ENCODE measurements at places on chromosomes 2 and 18.

GRCh38 chr2:126241411-126241810 lies 414.5 kb upstream of the GYPC start:
- H3K27me3 ChIP-seq = no peaks in the 10 kb centered on the region
- H3K36me3 ChIP-seq = no peaks in the 10 kb centered on the region

GRCh38 chr2:121521359-121521758 lies 9.3 kb upstream of the RNU4ATAC start:
- H3K4me1 ChIP-seq = peaks cover 34% of the 10 kb centered on the region
- DNase-seq = no peak
- H3K27ac ChIP-seq = peak overlapping the region; percentile 68
- no peaks in the 10 kb centered on the region for H3K36me3 ChIP-seq
- no peaks in the 10 kb centered on the region for H3K27me3 ChIP-seq

- no peak for DNase-seq
- H3K4me1 ChIP-seq = peaks cover 26% of the 10 kb centered on the region
- H3K27ac ChIP-seq = peak overlapping the region; percentile 87
Measured at GRCh38 chr2:74179063-74179865, 585 bp upstream of the MOB1A start.

DNA sequence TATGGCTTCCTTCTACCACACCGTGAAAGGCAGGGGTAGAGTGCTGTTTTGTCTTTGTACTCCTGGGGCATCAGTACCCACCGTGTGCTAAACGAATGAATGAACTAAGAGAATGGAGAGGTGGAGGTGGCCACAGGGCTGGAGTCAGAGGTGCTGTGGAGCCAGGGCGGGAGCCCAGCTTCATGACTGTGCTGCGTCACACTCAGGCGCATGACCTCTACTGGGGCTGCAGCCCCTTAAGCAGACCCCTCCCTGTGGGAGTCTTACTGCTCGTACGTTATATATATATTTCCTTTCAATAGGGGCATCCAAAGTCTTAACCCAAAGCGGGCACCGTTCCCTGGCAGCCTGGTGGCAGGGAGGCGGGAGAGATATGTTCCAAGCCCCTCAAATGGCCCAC lies 18.0 kb upstream of the LBH start:
- no peak overlapping the region for H3K4me3 ChIP-seq
- H3K36me3 ChIP-seq = no peaks in the 10 kb centered on the region
- no peak overlapping the region for H3K27ac ChIP-seq
- no peak for DNase-seq

- H3K27ac ChIP-seq = peak overlapping the region; percentile 4
- H3K4me3 ChIP-seq = no peak overlapping the region
- no peak for DNase-seq
- H3K27me3 ChIP-seq = no peaks in the 10 kb centered on the region
- peaks cover 20% of the 10 kb centered on the region for H3K4me1 ChIP-seq
Measured at GRCh38 chr2:37852585-37853014, 72.5 kb upstream of the RMDN2 start.

GRCh38 chr2:191933307-191934105 lies 86.6 kb upstream of the CAVIN2 start:
- H3K27me3 ChIP-seq = no peaks in the 10 kb centered on the region
- no peak overlapping the region for H3K27ac ChIP-seq
- H3K4me1 ChIP-seq = no peaks in the 10 kb centered on the region
- no peaks in the 10 kb centered on the region for H3K36me3 ChIP-seq
- no peak overlapping the region for H3K4me3 ChIP-seq
- no peak for DNase-seq

DNA sequence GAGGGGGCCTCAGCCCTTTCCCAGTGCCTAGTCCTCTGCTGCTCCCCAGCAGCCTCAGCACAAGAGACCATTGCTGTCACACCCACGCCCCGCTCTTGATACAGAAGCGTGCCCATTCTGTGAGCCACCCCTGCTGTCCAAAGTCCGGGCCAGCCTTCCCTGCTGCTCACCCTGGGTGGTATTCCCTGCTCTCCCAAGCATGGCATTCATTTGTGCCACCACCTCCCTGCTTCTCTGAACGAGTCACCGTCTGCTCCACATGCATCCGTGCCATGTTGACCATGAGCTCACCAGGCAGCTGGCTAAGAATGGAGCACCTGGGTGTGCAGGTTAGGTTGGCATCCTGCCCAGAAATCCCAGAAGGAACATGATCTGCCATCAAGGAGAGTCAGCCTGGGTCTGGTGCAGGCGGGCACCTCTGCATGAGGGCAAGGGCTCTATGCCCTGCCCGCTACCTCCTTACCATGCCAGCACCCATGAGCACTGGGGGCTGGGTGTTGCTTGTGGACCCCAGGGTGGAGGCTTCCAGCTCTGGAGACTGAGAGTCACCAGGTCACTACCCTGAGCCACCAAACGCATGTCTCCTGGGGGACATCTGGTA lies 63.0 kb downstream of the TWIST2 start:
- H3K27me3 ChIP-seq = peaks cover 5% of the 10 kb centered on the region
- no peak for DNase-seq
- no peak overlapping the region for H3K27ac ChIP-seq
- no peaks in the 10 kb centered on the region for H3K4me1 ChIP-seq
- H3K36me3 ChIP-seq = no peaks in the 10 kb centered on the region

DNA sequence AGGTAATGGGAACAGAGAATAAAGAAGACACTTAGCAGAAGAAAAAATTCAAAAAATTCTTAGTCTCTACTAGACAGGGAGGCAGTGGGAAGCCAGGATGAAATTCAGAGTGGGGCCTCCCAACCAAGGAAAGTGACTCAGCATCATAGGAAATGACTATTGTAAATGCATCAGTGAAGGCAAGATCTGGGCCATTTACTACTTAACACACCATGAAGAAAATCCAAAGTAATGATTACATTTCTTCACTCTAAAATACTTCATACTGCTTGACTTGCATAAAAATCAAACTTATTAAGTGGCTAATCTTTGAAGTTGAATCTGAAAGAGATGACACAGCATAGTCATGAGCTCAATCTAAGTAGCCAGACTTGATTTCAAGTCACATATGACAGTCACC lies 405.8 kb upstream of the SLC39A10 start:
- H3K27me3 ChIP-seq = no peaks in the 10 kb centered on the region
- no peak overlapping the region for H3K4me3 ChIP-seq
- no peaks in the 10 kb centered on the region for H3K4me1 ChIP-seq
- H3K27ac ChIP-seq = no peak overlapping the region

DNA sequence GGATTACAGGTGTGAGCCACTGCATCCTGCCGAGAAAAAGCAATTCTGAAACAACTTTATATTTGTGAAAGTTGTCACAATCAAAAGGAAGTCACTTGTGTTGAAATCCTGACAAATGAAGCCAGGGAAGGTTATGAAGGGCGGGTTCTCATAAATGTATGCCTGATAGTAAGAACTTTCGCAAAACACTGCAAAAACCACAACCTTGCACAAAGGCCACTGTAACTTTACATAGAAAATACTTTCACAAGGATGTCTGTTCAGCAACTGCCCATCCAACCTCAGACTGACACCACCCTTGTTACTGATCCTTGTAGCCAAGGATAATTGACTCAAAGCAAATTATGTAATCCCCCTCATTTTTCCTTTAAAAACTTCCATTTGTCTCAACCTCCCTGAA lies 90.6 kb downstream of the SLC4A3 start:
- H3K36me3 ChIP-seq = no peaks in the 10 kb centered on the region
- peaks cover 4% of the 10 kb centered on the region for H3K4me1 ChIP-seq
- no peak overlapping the region for H3K4me3 ChIP-seq
- DNase-seq = no peak
- H3K27me3 ChIP-seq = no peaks in the 10 kb centered on the region
- H3K27ac ChIP-seq = no peak overlapping the region

DNA sequence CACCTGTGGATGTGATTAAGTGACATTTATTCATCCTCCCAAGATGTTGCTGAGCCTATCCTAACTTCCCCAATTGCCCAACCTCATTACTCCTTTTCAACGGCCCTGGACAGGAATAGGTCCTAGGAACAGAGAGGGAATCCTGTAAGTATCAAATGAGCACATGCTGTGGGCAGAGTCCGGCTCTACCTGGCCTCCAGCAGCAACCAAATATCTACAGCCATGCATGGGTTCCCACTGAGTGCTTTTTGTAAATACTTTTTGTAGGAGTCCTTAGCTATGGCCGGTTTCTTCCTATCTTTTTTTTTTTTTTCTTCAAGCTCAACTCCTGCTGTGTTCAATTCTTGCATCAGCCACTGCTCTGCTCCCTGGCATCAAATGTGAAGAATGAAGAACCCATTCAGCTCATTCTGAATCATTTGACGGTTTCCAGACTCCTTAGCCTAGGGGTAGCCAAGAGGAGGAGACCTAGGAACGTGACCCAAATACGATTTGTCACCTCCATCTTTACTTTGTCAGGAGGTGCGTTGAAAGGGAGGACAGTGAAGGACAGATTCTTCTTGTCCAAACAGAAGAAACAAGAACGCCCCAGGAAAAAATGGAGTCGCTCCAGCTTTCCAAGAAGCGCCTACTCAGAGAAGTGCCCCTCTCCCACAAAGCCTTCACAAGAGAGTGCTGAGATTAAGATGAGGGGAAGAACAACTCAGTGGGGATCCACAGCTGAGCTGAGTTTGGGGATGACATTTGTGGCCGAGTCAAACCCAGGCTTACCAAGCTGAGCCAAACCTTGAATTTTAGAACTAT lies 46.7 kb upstream of the LCLAT1 start:
- H3K27me3 ChIP-seq = no peaks in the 10 kb centered on the region
- no peak overlapping the region for H3K4me3 ChIP-seq
- H3K4me1 ChIP-seq = peaks cover 10% of the 10 kb centered on the region
- no peak overlapping the region for H3K27ac ChIP-seq
- no peaks in the 10 kb centered on the region for H3K36me3 ChIP-seq

- no peaks in the 10 kb centered on the region for H3K27me3 ChIP-seq
- H3K4me1 ChIP-seq = no peaks in the 10 kb centered on the region
- no peaks in the 10 kb centered on the region for H3K36me3 ChIP-seq
- no peak for DNase-seq
Measured at GRCh38 chr18:28455971-28456370, 279.0 kb upstream of the CDH2 start.

- H3K4me1 ChIP-seq = peaks cover 14% of the 10 kb centered on the region
- no peak overlapping the region for H3K27ac ChIP-seq
- H3K4me3 ChIP-seq = no peak overlapping the region
- H3K27me3 ChIP-seq = no peaks in the 10 kb centered on the region
Measured at GRCh38 chr2:27587025-27587424, 4.2 kb downstream of the ZNF512 start.

- H3K36me3 ChIP-seq = no peaks in the 10 kb centered on the region
- H3K4me1 ChIP-seq = no peaks in the 10 kb centered on the region
- DNase-seq = no peak
- H3K27me3 ChIP-seq = no peaks in the 10 kb centered on the region
Measured at GRCh38 chr2:203605302-203605701, 70.2 kb upstream of the RAPH1 start.

DNA sequence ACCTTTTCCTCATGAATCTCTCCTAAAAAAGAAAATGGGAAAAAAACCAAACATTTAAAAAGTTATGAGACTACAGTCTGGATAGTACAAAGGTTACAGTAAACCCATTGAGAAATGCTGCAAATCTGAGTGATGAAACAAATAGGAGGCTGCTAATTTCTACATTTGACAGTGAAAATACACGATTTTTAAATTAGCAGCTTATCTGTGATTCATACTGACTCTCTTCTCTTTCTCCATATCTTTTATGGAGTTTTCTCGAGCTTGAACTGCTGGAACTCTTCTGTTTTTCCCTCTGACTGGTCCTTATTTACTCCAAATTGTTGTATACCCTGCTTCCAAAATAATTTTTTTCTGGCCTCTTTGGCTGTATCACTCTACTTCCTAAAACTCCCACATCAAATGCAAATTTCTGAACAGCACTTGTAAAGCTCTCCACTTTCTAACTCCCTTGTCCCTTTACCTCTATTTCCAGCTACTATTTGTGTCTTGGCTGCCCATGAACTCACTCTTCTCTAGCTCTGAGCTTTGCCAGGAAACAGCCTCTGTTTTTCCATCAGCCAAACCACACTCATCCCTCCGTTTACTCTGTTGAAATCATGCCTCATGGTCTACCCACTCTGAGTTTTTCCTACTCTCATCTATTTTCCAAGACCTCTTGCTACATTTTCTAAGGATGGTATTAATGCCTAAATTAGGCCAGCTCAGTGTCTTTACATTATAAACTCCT lies 73.7 kb downstream of the RBMS1 start:
- H3K27me3 ChIP-seq = no peaks in the 10 kb centered on the region
- H3K36me3 ChIP-seq = no peaks in the 10 kb centered on the region

- H3K27ac ChIP-seq = peak overlapping the region; percentile 36
- H3K4me1 ChIP-seq = peaks cover 12% of the 10 kb centered on the region
- peak; percentile 65 for DNase-seq
- no peaks in the 10 kb centered on the region for H3K27me3 ChIP-seq
- no peaks in the 10 kb centered on the region for H3K36me3 ChIP-seq
- peak overlapping the region; percentile 16 for H3K4me3 ChIP-seq
Measured at GRCh38 chr2:44244135-44244871, 31.0 kb upstream of the SLC3A1 start.

- no peak overlapping the region for H3K4me3 ChIP-seq
- no peaks in the 10 kb centered on the region for H3K4me1 ChIP-seq
- no peaks in the 10 kb centered on the region for H3K27me3 ChIP-seq
- no peak overlapping the region for H3K27ac ChIP-seq
Measured at GRCh38 chr2:148592791-148593190, 51.8 kb upstream of the EPC2 start.

DNA sequence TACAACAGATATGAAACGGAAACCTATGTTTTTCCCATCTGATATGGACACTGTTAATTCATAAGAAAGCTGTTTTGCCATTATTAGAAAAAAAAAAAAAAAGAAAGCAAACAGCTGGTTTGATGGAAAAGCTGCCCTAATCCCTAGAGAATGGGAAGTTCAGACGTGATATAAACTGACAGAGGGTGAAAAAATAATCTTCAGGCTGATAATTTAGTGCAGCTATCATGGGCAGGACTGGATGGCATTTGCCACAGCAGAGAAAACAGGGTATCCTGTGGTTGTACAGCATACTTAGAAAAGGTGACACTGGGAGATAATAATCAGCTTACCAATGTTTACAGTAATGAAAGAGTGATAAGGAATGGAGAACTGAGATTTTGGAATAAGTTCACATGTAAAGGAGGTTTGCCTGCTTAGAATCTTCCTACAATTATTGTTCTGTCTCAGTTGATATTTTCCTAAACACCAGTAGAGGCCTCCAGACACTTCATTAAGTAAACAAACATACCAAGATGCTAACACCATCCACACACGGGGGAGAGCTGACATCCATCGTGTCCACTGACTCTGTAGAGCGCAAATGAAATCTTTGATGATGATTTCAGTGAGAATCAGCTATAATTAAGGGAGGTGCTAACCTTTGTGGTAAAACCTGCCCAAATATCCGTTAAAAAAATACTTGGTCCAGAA lies 211.6 kb upstream of the MMADHC start:
- no peaks in the 10 kb centered on the region for H3K27me3 ChIP-seq
- no peaks in the 10 kb centered on the region for H3K36me3 ChIP-seq
- no peak overlapping the region for H3K4me3 ChIP-seq
- DNase-seq = no peak

GRCh38 chr2:96131813-96132745 lies 6.2 kb downstream of the ASTL start:
- H3K4me1 ChIP-seq = no peaks in the 10 kb centered on the region
- no peak overlapping the region for H3K4me3 ChIP-seq
- no peak for DNase-seq
- H3K27ac ChIP-seq = no peak overlapping the region

GRCh38 chr2:172806493-172806892 lies 70.8 kb downstream of the RAPGEF4 start:
- H3K27ac ChIP-seq = no peak overlapping the region
- H3K36me3 ChIP-seq = no peaks in the 10 kb centered on the region
- H3K4me1 ChIP-seq = no peaks in the 10 kb centered on the region
